ENCODE measurements at places on chromosomes 1 and 21. TPM values are rescaled to one million over a fixed set of nuclear protein-coding genes. Genes with fewer than 3 reads are reported as not detected.

The ACOT11 gene
- total RNA-seq: 2.9 TPM

The UQCRHL gene
- total RNA-seq: 1.1 TPM

The LCE1C gene
- total RNA-seq: not detected

The SRGAP2B gene
- total RNA-seq: 30.0 TPM

The UBASH3A gene
- not detected for total RNA-seq

The FNDC5 gene
- not detected for total RNA-seq

The LCK gene
- total RNA-seq: 0.29 TPM

The BATF3 gene
- total RNA-seq: 0.59 TPM

- no peak overlapping the region for H3K27ac ChIP-seq
- H3K27me3 ChIP-seq: no peaks in the 10 kb centered on the region
- no peak for DNase-seq
These were observed 91.4 kb downstream of the GPATCH2 start for GRCh38 chr1:217539510-217539909.

- no peaks in the 10 kb centered on the region for H3K27me3 ChIP-seq
- DNase-seq: no peak
- H3K36me3 ChIP-seq: no peaks in the 10 kb centered on the region
These were observed 45.6 kb downstream of the IRF2BP2 start for GRCh38 chr1:234564035-234565029.

GRCh38 chr21:36207577-36208320 is 51.1 kb downstream of the DOP1B start:
- H3K36me3 ChIP-seq: peaks cover 2% of the 10 kb centered on the region
- DNase-seq: no peak
- H3K4me1 ChIP-seq: peaks cover 71% of the 10 kb centered on the region
- H3K27ac ChIP-seq: no peak overlapping the region
- H3K4me3 ChIP-seq: no peak overlapping the region

DNA sequence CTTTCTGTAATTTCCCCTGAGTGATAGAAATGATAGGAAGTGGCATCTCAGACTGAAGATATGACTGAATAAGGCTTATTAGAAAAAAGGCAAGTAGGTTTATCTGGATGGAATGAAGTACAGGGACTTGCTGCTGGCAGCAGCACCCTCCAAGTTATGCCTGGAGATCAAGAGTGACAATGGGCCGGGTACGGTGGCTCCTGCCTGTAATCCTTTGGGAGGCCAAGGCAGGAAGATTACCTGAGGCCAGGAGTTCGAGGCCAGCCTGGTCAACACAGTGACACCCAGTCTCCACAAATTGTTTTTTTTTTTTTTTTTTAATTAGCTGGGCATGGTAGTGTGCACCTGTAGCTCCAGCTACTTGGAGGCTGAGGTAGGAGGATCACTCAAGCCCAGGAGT is 87.8 kb downstream of the SCCPDH start:
- no peaks in the 10 kb centered on the region for H3K36me3 ChIP-seq
- no peak overlapping the region for H3K27ac ChIP-seq
- peaks cover 8% of the 10 kb centered on the region for H3K27me3 ChIP-seq
- DNase-seq: no peak
- no peaks in the 10 kb centered on the region for H3K4me1 ChIP-seq
- H3K4me3 ChIP-seq: no peak overlapping the region

GRCh38 chr1:206790502-206791250 is 18.4 kb upstream of the IL10 start:
- H3K4me1 ChIP-seq: peaks cover 18% of the 10 kb centered on the region
- DNase-seq: peak; percentile 10
- H3K27me3 ChIP-seq: peaks cover 2% of the 10 kb centered on the region
- no peak overlapping the region for H3K27ac ChIP-seq
- H3K36me3 ChIP-seq: no peaks in the 10 kb centered on the region

DNA sequence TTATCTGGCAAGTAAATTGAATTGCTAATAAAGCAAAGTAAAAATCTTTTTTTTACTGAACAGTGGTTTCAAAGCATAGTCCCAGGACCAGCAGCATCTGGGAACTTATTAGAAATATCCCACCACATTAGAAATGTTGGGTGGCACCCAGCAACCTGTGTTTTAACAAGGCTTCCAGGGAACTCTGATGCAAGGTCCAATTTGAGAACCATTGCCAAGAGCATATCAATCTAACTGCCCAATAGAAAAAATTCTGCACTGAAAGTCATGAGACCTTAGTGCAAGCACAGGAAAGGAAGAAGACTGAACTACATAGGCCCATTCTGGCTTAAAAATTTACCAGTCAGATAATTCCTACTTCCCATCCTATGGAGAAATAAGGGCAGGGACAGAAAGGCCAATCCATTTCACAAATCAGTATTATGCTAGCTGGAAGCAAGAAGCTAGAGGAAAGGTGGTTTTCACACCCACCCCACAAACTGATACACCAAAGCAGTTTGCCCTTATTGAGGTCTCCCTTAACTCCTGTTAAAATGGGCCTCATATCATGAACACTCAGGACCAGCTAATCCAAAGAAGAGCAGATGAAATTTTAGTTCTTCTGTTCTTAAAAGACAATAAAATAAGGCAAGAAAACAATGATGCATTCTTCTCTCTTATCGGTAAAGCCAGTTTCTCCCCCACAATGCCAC is 17.5 kb upstream of the C1orf105 start:
- no peak for DNase-seq
- H3K4me3 ChIP-seq: no peak overlapping the region
- no peak overlapping the region for H3K27ac ChIP-seq
- H3K27me3 ChIP-seq: no peaks in the 10 kb centered on the region

- peak overlapping the region; percentile 72 for H3K27ac ChIP-seq
- H3K4me1 ChIP-seq: peaks cover 25% of the 10 kb centered on the region
- DNase-seq: no peak
- peak overlapping the region; percentile 80 for H3K4me3 ChIP-seq
These were observed 9.8 kb upstream of the RAB42 start for GRCh38 chr1:28582248-28582615.

DNA sequence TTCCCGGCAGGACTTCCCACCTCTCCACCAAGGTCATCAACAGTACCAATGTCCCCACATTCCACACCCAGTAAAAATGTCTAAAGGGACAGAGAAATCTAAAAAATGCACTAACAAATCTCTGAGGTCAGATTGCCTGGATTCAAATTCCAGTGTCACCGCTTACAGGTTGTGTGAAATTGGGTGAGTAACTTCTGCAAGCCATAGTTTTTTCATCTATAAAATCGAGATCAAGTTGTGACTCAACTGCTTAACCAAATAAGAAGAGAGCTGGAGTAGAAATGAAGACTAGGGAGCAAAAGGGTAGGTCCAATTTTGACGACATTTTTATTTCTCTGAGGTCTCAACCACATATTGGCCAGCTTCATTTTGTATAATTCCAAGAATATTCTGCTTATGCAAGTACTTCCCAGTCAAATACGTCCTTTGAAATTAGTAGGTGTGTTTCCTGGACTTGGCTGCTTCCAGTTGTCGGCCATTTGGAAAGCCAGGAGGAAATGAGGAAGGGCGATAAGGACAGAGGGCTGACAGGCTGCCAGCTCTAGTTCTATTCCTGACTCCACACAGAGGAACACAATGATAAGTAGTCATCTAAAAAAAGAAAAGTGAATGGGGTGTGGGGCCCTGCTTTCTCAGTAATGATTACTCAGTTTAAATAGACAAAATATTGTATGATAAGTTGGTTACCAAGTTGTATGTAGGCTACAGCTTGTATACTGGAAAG is 57.7 kb upstream of the ZC3H11B start:
- H3K4me3 ChIP-seq: no peak overlapping the region
- H3K27ac ChIP-seq: no peak overlapping the region
- no peak for DNase-seq
- no peaks in the 10 kb centered on the region for H3K36me3 ChIP-seq
- peaks cover 2% of the 10 kb centered on the region for H3K27me3 ChIP-seq

GRCh38 chr1:187074445-187075048 is 245.8 kb downstream of the PLA2G4A start:
- DNase-seq: no peak
- no peak overlapping the region for H3K4me3 ChIP-seq
- H3K27ac ChIP-seq: no peak overlapping the region
- no peaks in the 10 kb centered on the region for H3K4me1 ChIP-seq
- H3K36me3 ChIP-seq: no peaks in the 10 kb centered on the region
- H3K27me3 ChIP-seq: no peaks in the 10 kb centered on the region

DNA sequence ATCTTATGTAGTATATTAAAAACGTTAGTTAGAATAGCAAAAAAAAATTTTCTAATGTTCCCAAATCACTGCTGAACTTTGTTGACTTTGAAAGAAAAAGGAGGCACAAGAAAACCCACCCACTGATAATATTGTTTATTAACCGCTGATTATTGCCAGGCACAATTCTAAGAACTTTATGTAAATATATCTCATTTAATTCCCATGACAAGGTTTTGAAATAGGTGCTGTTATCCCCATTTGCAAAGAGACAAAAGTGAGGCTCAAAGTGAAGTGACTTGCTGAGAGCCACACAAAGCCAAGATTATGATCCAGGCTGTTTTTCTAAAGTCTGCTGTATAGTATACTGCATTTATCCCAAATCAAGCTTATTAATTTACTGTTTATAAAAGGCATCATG is 56.4 kb downstream of the SASS6 start:
- no peak overlapping the region for H3K4me3 ChIP-seq
- H3K36me3 ChIP-seq: peaks cover 42% of the 10 kb centered on the region
- DNase-seq: no peak
- peak overlapping the region; percentile 42 for H3K27ac ChIP-seq
- peaks cover 4% of the 10 kb centered on the region for H3K4me1 ChIP-seq

DNA sequence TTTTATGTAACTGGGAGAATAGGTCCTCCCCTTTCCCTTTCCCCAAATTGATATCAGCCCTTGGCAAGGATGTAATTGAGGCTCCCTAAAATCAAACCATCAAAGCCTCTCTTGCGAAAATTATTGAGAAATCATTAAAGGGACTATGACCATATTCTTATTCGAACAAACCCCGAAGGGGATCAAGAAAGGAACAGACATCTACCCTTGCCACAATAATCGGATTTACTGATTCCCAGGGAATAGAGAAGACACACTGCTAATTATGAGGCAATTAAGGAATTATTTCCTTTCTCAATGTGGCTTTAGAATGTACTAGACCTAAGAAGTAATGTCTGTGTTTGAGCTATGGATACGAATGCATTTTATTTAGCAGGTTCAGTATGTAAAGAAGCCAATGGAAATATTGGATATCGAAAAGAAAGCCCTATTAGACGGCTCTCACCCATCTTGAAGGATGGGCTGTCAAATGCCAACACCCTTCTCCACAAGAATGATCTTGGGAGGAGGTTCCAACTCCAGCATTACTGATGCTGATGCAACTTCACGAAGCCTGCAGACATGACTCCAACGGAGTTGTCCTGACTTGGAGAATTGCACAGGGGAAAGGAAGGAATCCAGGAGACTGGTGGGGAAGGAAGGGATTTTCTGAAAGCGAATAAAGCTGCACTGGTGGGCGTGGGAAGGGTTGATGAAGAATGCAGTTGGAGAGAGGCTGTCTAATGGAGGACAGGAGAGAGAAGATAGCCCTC is 11.6 kb upstream of the PTPRF start:
- no peak for DNase-seq
- H3K4me1 ChIP-seq: peaks cover 5% of the 10 kb centered on the region
- H3K27me3 ChIP-seq: peaks cover 5% of the 10 kb centered on the region
- H3K36me3 ChIP-seq: no peaks in the 10 kb centered on the region
- no peak overlapping the region for H3K27ac ChIP-seq
- no peak overlapping the region for H3K4me3 ChIP-seq

GRCh38 chr21:35603494-35603893 is 456.8 kb downstream of the SETD4 start:
- H3K4me1 ChIP-seq: peaks cover 5% of the 10 kb centered on the region
- H3K27me3 ChIP-seq: no peaks in the 10 kb centered on the region
- peak; percentile 43 for DNase-seq
- H3K36me3 ChIP-seq: no peaks in the 10 kb centered on the region

DNA sequence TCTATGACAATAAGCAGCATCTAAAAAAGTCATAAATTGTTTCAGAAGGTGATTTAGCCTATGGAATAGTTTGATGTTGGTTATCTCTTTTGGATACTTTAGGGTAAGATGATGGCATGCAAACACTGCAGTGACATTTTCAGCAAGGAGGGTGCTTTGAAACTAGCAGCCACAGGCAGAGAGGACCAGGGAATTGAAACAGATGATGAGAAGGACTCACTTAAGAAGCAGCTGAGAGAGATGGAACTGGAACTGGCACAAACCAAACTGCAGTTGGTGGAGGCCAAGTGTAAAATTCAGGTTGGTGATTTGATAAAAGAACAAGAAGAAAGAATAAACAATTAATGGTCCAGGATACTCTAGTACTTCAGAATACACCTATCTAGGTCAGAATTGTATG is 11.2 kb upstream of the CACYBP start:
- no peaks in the 10 kb centered on the region for H3K27me3 ChIP-seq
- H3K4me3 ChIP-seq: no peak overlapping the region

- peaks cover 41% of the 10 kb centered on the region for H3K27me3 ChIP-seq
- no peaks in the 10 kb centered on the region for H3K36me3 ChIP-seq
- no peak overlapping the region for H3K4me3 ChIP-seq
- H3K27ac ChIP-seq: no peak overlapping the region
- DNase-seq: peak; percentile 45
These were observed 2.8 kb downstream of the REG4 start for GRCh38 chr1:119808491-119808890.

- H3K27me3 ChIP-seq: peaks cover 17% of the 10 kb centered on the region
- H3K4me3 ChIP-seq: no peak overlapping the region
- H3K27ac ChIP-seq: no peak overlapping the region
These were observed 71.7 kb downstream of the SETD4 start for GRCh38 chr21:35988416-35989137.

DNA sequence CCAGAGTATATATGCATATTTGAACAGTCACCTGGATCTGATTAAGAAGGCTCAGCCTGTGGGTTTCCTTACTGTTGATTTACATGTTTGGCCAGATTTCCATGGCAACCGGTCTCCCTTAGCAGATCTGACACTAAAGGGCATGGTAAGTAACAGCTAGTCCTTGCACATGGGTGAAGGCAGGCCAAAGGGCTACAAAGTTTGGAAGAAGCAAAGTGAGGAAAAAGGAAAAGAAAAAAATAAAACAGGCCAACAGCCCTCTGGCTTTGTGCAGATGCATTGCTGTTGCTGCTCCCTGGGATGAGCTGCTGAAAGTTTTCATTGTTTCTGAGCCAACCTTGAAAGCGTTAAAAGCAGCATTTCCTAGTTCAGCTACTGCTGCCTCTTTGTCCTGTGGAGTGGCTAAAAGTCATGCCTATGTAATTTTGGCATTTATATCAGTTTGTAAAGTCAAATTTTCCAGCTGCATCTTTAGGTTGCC is 176.5 kb upstream of the HOOK1 start:
- no peaks in the 10 kb centered on the region for H3K4me1 ChIP-seq
- H3K27ac ChIP-seq: no peak overlapping the region
- DNase-seq: peak; percentile 55
- no peaks in the 10 kb centered on the region for H3K36me3 ChIP-seq

- peaks cover 21% of the 10 kb centered on the region for H3K36me3 ChIP-seq
- no peak overlapping the region for H3K4me3 ChIP-seq
- H3K27ac ChIP-seq: no peak overlapping the region
- H3K27me3 ChIP-seq: no peaks in the 10 kb centered on the region
- no peaks in the 10 kb centered on the region for H3K4me1 ChIP-seq
These were observed 14.8 kb downstream of the VANGL1 start for GRCh38 chr1:115656461-115657077.

DNA sequence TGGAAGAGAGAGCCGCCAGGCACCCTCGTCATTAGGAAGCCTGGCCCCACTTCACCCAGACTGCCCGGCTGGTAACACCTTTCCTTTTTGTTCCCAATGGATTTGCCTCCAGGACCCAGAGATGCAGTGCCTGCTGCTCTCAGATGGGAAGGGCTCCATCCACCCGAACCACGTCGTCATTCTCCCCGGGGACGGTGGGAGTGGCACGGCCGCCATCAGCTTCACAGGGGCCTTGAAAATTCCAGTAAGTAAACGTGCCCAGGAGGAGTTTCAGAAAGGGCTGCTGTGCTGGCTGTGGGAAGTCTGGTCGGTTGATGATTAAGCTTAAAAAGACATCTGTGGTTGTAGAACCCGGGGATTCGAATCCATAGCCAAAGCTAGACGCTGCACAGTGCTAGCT is 45.2 kb downstream of the SLC37A1 start:
- H3K4me3 ChIP-seq: no peak overlapping the region
- DNase-seq: no peak
- H3K27ac ChIP-seq: no peak overlapping the region
- no peaks in the 10 kb centered on the region for H3K4me1 ChIP-seq
- H3K36me3 ChIP-seq: no peaks in the 10 kb centered on the region

Measured in osteoblast (primary cell).